NCI-H446 (cell line): ENCODE measurements at places on chromosomes 12 and 14.
A peak's percentile ranks its signal among the peaks of the same experiment; 100 is the strongest.

- DNase-seq, result no peak
These were observed 41.6 kb downstream of the AKAP6 start for GRCh38 chr14:32370714-32371113.

DNA sequence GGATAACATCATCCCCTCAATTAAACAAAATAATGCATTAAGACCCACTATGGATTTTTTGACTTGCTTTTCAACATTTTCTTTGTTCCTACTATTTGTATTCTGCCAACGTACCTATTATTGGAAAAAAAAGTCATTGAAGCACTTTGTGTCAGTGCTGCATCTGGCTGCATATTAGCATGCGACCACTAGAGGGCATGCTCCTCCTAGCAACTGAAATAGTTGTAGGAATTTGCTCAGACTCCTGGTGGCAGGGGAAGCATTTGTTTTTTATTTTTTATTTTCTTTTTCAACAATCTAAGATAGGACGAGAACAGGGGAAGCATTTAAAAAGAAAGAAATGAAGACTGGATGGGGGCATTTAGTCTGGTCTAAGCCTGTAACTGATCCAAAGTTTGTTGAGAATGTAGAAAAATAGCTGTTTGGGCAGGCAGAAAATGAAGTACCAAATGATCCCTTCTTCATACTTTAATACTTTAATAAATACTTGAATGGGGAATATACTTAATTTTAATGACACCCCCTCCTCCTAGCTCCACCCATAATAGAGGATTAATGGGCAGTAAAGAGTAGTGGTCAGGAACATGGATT lies 14.5 kb upstream of the CLEC4A start:
- peak; percentile 31 for DNase-seq

GRCh38 chr12:66903782-66904396 lies 225.0 kb upstream of the GRIP1 start:
- DNase-seq, result no peak

DNA sequence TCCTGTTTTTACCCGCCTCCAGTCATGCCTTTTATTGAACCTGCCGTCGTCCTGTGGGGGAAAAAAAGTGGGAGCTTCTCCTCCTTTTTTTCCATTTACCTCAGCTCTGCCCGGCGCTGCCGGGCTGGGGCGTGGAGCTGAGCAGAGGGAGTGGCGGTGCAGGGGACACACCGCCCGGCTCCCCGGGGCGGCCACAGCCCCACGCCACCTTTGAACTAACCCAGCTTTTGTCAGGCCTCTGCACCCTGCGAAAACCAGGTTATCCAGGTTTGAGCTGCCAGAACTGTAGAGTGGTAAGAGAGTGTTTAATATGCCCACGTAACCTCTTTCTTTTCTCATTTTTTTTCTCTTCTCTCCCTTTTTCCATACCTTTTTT lies 161.0 kb upstream of the FKBP4 start:
- DNase-seq, result no peak

GRCh38 chr12:31574803-31575575 lies 15.9 kb downstream of the DENND5B start:
- DNase-seq, result no peak

DNA sequence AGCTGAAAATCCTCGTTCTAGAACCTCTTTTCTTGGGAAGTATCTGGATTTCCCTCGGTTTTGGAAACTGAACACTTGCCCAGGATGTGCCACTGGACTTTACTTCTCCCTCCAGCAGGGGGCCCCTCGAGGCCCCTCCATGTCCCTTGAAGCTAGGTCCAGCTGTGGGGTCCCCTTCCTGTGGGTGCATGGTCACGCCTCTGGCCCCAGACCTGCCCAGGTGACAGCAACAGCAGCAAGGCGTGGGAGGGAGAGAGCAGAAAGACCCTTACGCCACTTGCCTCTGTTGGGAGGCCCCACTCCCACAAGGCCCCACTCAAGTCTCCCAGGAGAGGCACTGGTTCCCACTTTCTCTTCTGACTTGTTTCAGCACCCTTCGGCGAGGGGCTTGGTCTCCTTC lies 3.1 kb downstream of the SLC25A29 start:
- no peak for DNase-seq

- DNase-seq, result no peak
These were observed 86.1 kb upstream of the DYNC1H1 start for GRCh38 chr14:101878211-101878821.

GRCh38 chr14:70651522-70651921 lies 9.8 kb downstream of the TTC9 start:
- DNase-seq, result no peak

DNA sequence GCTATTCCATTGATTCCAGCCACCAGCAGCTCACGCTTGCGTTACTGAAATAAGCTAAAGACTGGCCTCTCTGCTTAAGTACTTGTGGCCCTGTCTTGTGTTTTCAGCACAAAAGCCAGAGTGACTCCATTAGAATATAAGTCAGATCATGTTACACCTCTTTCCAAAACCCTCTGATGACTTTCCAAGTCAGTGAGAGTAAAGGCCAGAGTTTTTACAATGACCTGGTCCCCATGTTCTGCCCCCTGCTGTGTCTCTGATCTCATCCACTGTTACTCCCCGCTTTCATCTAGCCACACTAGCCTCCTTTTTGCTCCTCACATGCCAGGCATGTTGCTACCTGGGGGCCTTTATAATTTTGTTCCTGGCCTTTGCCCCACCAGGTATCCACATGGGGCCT lies 6.9 kb upstream of the CKAP4 start:
- no peak for DNase-seq

GRCh38 chr14:63624701-63625100 lies 17.0 kb downstream of the WDR89 start:
- DNase-seq, result no peak

DNA sequence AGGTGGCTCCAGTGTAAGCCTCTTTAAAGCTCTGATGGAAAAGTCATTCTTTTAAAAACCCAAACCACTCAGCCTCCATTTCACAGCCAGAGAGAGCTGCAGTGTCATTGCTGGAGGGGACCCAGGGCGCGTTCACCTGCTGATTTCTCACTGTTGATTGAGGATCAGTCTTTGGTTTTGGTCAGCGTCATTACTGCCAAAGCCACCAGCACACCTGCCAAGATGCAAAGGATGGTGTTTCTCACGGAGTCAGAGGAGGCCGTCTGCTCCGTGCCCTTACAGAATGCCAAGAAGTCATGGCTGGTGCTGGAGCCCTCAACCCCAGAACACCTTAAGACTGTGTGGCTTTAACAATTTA lies 32.8 kb upstream of the BATF start:
- DNase-seq, result no peak

DNA sequence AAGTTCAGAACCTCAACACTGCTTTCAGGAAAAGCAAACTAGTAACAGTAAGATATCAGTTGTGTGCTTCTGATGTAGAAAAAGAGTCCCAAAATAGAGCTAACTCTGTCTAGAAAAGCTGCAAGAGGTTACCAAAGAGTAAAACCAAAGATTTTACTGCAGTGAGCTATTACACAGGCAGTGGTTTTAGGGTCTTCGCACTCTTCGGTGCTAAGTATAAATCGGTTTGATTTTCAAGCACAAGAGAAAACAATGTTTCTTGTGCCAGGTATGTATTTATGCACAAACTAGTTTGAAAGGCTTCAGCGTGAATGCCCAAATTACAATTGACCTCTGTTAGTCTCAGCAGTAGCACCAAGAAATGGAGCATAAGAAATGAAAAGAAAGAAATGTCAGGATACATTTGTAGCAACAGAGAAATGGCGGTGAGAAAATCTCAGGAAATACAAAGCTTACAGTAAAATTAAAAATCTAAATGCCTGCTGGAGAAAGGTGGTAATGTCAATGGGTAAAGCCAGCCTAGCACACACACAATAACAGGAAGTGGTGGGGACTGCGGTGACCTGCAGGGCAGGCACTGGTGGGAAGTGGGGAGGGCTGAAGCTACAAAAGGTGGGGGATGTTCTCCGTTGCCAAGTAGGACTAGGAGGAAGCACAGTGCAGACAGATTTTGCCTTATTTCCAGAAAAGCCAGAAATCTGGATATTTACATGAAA lies 18.0 kb upstream of the DYRK2 start:
- DNase-seq, result no peak

DNA sequence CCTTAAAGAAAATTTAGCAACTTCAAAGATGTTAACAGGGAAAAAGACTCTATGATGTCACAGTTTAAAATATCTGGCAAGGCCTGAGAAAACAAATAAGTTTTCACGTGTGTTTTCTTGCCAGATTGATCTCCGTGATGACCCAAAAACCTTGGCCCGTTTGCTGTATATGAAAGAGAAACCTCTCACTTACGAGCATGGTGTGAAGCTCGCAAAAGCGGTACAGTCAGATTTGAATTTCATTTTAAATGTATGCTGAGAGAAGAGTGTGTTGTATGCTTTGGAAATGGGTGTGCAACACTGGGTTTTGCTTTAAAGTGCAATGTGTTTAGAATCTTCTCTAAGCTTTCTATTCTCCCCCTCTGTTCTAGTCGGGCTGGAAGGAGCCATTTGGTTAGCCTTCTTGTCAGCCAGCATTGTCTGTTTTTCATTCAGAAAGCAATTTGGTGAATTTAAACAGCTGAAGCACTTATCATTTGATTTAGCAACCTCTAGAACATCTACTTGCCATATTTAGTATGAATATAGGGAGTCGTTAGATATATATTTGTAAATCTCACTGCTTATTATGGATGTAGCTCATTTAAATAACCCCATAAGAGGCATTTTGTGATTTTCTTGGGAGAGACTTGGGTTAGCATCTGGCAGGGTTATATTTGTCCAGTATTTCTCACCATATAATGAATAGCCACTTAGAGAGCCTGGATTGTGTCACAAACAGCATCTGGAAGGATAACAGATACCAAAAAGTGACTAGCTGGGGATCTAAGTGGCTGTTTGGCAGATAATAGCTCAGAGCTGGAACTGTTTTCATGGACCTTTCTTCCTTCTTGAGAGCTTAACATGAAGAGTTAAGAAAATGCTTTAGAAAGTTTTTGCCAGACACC lies 35.5 kb downstream of the GPHB5 start:
- DNase-seq, result no peak

GRCh38 chr14:65242732-65243134 lies 140.4 kb upstream of the MAX start:
- no peak for DNase-seq

- no peak for DNase-seq
These were observed 1.1 kb downstream of the MGST1 start for GRCh38 chr12:16348435-16349130.

DNA sequence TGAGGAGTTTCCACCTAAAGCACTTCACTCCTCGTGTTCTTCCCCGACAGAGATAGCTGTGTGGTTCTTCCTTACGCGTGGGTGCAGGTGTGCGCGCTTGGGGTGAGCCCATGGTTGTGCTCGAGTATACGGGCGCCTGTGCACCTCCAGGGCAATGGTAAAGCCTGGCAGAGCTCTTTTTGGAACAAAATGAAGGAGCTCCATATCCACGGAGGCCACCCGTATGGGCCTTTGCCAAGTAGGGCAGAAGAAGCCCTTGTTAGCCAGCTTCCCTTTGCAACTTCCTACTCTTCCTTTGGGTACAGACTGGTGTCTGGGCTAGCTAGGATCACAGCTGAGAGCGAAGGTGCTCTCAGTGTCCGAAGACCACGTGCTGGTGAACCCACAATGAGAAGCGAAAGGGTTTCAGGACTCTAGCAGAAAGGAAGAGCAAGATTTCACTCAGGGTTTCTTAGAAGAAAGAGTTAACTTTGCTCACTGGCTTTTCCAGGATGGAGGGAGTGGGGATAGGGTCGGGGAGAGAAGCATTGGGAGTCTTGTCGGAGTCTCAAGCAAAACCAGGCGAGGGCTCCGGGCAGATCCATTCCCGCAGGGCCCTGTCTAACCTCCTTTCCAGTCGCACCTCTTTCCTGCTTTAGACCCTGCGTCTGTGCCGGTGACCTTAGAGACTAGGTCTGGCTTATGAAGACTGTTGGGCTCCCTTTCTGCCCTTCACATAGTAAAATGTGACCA lies 960 bp upstream of the LRFN5 start:
- DNase-seq, result peak; percentile 80

GRCh38 chr14:68944162-68944561 lies 34.9 kb downstream of the ACTN1 start:
- DNase-seq, result no peak

- DNase-seq, result no peak
These were observed 32.2 kb downstream of the DIP2B start for GRCh38 chr12:50536831-50537537.

DNA sequence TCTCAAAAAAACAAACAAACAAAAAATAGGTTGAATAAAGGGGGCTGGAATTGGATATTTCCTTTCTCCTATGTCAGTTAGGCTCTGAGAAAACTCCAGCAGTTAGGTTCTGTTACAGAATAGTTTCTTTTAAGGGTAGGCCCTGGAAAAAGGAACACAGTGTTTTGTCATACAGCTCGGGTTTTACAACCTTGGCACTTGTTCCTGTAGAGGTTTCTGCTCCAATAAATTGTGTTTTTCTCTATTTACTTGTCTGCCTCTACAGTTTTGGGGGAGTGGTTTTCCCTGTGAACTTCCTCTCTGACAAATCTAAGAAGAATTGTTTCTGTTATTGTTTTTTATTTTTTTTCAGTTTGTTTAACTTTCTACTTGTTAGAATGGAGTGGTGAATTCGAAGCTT lies 167.6 kb downstream of the ACSS3 start:
- no peak for DNase-seq

DNA sequence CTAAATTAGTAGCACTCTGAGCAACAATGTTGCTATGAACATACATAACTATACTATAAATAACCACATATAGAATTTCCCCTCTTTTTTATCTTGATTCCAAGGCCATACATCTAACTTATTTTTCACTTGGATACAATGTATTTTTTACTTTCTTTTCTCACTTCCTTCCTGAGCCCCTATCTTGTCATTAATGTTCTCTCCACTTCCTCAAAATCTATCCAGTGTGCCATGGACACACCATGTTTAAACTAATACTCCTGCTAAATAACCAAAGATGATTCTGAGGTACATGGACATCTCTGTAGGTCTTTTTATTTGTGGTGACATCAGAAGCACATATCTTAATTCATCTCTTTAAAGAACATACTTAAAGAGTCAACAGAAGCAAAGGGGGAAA lies 251.2 kb downstream of the C12orf42 start:
- no peak for DNase-seq

- no peak for DNase-seq
These were observed 4.8 kb upstream of the PAX9 start for GRCh38 chr14:36656687-36657398.

- DNase-seq, result no peak
These were observed 8.0 kb downstream of the SYNDIG1L start for GRCh38 chr14:74418031-74418430.

DNA sequence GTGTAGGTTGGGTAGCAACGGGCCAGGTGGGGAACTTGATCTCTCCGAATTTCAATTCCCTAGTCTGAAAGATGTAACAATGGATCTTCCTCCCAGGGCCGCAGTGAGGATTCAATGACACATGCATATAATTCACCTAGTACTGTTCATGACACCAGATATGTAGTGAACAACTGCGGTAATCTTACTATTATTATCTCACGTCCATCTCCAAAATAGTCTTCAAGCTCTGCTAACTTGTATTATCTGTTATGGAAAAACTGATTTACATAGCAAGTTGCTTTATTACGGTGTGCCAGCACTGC lies 26.4 kb downstream of the MOK start:
- no peak for DNase-seq
